Hematopoietic multipotent progenitor cell treated with erythropoietin and hydrocortisone succinate and interleukin-3 and kit ligand, for 17 days (in vitro differentiated cells): ENCODE measurements at places on chromosomes 6 and 20.

DNA sequence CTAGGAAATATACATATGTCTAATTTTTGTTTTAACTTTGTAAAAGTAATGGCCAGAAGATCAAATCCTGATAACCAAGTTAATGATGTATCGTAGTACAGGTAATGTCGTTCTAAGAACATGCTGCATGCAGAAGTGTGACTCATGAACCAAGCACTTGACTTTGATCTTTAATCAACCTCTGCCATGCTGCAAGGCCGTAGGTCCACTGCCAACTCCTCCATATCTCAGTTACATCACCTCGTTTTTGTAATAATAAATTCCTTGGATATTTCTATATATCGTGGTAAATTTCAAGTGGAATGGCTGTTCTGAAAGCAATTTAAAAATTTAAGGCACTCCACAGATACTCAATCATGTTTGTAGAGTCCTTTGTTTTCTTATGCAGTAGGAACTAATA is 771.7 kb downstream of the EPHA7 start:
- DNase-seq, result no peak

GRCh38 chr20:444117-444516 is 18.2 kb downstream of the TBC1D20 start:
- no peak for DNase-seq

DNA sequence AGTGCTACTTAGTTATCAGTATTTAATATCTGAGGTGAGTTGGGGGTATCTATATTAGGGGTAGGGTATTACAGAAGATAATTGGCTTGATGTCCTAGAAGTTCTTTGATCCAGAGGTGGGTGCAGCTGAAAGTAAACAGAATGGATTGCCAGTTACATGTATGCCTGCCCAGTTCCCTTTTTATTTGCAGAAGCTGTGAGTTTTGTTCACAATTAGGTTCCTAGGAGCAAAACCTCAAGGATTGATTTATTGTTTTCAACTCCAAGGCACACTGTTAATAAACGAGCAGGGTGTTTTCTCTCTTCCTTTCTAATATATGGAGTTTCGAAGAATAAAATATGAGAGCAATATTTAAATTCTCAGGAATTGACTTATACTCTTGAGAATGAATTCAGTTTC is 129.0 kb downstream of the SULF2 start:
- no peak for DNase-seq

- DNase-seq, result no peak
These were observed 50.9 kb downstream of the MYH7B start for GRCh38 chr20:35006531-35006971.

DNA sequence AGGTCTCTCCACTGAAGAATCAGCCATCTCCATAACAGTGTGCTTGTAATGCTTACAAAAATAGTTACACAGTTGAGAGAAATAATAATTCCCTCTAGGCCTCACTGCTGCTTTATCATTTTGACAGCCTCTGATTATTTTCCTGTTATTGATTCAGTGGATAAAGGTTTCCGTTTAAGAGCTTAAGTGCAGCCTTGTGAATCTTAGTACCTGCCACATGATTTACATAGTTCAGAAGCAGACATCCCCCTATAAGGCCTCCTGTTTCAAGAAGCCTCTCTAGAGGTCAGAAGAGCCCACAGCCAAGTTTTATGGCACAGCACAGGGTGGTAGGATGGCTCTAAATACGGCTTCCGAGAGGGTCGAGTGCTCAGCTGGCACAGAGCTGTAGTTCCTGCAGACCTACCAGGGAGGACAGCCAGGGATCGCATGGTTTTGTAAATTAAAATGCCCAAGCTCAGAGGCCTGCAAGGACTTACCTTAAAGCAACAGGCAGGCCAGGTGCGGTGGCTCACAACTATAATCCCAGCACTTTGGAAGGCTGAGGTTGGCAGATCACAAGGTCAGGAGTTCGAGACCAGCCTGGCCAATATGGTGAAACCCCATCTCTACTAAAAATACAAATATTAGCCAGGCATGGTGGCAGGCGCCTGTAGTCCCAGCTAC is 17.6 kb upstream of the PYGB start:
- DNase-seq, result no peak

- DNase-seq, result no peak
These were observed 421.1 kb upstream of the AGPAT4 start for GRCh38 chr6:161694995-161695394.

DNA sequence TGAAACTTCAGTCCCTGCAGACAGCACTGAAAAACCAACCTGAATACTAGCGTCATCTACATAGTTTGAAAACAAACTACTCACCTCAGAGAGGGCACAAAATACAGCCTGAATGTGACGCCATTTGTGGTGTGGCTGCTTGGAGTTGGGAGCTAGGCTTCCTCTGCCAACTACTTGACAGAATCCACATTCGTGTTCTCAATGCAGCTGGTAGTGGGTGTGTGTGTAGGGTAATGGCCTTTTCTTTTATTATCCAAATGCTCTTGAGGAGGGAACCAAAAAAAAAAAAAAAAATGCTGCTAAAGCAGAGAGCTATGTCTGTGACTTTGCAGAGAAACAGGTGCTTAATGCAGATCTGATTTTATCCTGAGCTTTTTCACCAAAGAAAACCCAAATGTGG is 207.8 kb downstream of the OTOR start:
- no peak for DNase-seq

GRCh38 chr6:143598466-143599080 is 79.2 kb upstream of the PHACTR2 start:
- DNase-seq, result no peak

DNA sequence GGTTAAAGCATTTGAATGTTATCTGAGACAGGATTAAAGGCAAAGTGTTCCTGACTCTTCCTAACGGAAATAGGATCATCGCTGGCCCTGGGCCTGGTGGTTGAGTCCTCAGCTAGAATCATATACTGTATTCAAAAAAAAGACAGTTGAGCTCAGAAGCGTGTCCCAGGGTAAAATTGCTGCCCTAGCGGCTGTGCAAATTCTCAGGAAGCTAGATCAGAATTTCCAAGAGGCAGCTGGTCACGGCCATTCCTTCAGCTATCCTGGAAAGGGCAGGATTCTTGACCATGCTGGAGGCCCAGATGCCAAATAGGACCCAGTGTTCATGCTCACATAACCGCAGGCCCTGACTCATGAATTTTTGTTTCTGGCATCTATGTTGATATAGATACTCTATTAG is 67.4 kb downstream of the STMND1 start:
- DNase-seq, result no peak
